Stimulated activated CD4-positive, alpha-beta T cell treated with anti-CD3 and anti-CD28 coated beads, Interleukin-1b, Interleukin-23, amount 100 ng/mL, for 1 hour (primary cell): ENCODE measurements at places on chromosomes 4 and X.

DNA sequence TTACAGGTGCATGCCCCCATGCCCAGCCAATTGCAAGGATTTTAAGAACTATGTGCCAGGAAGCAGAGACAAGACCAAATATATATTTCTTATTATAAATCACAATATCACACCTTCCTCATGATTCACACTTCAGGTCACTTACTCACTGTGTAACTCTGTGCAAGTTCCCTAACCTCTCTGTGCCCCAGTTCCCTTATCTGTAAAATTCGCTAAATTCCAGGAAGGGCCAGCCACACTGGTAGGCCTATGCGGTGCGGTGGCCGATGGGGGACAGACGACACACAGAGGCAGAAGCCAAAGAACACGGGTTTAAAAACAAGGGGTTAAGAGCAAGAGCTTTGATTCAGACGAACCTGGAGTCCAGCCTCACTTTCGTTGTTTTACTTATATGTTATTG is 2.8 kb downstream of the TRIM2 start:
- DNase-seq: no peak

DNA sequence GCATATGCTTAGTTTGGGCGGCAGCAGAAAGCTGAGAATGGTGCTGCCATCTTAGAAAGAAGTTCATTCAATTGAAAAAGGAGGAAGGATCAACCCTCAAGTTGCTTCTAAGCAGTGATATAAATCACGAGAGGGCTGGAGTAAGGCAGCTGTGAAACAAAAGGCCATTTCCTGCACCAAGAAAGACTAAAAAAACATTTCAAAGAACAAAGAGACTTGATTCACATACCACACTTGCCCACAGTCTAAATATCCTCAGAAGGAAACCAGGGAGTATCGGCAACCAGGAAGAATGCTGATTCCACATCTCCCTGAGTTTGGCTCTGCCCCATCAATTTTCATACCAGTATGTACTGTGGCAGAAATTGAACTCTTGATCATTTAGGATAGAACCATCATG is 240.1 kb downstream of the OPHN1 start:
- no peak for DNase-seq

DNA sequence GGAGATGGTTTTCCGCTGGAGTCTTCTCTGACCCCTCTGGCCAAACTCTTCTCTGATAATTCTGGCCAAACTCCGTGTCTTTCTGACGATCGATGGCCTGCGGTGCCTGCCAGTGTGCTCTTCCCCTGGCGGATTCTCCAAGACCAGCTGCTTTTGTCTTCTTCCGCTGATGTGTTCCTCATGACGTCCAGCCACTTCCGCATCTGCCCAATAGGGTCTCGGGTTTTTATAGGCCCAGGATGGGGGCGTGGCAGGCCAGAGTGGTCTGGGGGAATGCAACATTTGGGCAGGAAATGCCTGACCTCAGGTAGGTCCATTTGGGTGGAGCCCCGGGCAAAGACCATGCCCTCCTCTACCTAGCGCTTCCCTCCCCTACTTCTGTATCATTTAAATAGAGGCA is 1542.1 kb downstream of the STIM2 start:
- DNase-seq: no peak

DNA sequence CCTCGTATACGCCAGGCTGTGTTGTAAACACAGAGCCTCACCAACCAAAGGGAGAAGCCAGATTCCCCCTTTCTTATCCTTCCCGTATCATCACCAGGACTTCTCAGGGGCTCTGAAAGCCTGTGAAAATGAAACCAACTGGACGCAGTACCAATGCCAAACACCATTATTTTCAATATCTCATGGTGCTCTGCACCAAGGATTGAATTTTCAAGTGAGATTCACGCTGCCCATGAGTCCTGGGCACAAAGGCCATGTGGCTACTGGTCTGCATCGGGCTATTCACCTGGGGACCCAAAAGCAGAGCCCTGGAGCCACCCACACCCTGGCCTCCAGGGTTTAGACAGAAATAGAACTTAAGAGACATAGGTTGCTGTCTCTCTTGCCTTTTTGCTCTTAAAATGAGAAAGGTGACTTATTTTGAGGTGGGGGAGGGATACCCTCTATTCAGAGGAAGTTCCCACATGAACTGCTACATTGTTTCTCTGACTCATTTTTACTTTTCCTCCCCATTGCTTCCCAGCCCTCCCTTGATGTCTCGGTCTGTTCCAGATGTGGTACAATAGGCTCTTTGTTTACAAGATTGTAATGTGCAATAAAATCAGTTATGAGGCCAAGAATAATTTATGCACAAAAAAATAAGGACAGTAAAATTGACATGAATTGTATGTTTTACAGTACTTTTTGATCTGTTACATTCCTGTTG is 55.4 kb downstream of the MAML3 start:
- DNase-seq: no peak

DNA sequence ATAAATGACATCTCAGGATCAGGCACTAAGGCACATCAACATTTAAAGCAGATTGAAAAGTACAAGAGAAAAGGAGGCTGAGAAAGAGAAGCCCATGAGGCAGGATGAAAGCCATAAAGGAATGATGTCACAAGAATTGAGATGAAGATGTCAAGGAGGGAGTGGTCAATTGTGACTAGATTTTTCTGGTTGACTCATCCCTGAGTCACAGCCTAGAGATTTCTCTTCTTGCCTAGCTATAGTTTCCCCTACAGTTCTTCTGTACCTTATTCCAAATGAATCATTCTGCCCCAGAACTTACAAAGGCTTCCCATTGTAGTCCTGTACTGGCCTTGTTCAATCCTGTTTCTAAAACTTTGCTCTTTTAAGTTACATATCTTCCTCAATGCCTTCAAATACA is 3.4 kb upstream of the USP53 start:
- DNase-seq: no peak

DNA sequence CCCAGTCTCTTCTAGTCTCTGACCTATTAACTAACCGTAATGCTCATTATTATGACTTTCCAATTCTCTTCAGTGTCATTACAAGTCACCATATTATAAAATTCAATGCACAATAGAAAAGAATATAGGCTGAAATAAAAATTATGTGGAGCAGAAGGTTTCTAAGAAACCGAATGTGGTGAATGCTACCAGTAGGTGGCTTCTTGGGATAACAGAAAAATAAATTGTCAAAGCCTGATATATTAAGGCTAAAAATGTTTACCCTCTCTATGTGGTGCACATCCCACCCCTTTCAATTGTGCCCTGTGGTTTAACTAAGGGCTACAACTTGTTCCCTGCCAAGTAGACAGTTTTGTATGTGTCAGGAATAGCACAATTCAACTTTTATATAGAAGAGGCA is 624.6 kb upstream of the TECRL start:
- DNase-seq: no peak

- DNase-seq: no peak
Measured at GRCh38 chr4:189206953-189207352, 733.7 kb upstream of the FRG1 start.

DNA sequence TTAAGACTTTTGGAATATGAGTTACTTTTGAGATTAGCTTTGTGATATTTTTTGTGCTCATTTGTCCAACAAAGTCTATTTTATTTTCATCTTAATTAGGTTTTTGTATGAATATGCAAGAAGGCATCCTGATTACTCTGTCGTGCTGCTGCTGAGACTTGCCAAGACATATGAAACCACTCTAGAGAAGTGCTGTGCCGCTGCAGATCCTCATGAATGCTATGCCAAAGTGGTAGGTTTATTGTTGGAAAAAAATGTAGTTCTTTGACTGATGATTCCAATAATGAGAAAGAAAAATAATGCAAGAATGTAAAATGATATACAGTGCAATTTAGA is 10.8 kb downstream of the ALB start:
- no peak for DNase-seq

- DNase-seq: no peak
Measured at GRCh38 chr4:91621446-91621845, 682.3 kb upstream of the GRID2 start.
